ENCODE measurements at places on chromosomes 5 and 9.
A peak's percentile ranks its signal among the peaks of the same experiment; 100 is the strongest.

DNA sequence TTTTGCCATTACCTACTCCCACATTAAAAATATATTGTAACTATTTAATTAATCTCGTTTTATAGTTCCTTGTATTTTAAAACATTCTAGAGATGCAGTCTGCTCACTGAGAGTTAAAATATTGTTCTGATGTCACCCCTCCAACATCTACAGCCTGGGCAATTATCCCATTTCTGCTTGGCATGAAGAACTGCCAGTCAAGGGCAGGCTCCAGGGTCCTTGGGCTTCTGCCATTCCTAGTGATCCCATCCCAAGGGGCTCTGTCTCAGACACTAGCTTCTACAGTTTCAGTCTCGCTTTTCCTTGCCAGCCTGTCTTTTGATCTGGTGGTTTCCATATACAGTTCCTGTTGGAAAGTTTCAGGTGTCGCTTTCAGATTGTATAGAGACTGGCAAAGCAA, 287.2 kb downstream of the TMEM232 start:
- no peak for DNase-seq

DNA sequence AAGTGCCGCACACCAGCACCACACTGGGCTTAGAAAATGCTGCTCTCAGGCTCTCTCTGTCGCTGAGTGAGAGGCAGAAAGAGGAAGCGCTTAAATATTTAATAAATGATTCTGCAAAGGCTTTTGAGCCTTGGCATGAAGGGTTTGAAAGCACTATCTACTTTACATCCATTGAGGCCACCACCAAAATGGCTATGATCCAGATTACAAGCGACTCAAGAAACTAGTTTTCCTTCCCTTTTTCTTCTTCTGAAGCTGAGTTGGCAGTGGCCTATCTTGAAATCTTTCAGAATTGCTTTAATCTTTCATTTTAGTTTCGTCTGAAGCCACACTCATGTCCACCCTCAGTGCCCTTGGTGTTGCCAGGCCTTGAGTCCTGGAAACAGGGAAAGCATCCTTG, 59.5 kb downstream of the EBF1 start:
- no peak for DNase-seq

GRCh38 chr5:82312373-82312856, 34.3 kb upstream of the RPS23 start:
- DNase-seq, result peak; percentile 24

GRCh38 chr9:32864971-32865370, 81.6 kb downstream of the TMEM215 start:
- DNase-seq, result no peak

DNA sequence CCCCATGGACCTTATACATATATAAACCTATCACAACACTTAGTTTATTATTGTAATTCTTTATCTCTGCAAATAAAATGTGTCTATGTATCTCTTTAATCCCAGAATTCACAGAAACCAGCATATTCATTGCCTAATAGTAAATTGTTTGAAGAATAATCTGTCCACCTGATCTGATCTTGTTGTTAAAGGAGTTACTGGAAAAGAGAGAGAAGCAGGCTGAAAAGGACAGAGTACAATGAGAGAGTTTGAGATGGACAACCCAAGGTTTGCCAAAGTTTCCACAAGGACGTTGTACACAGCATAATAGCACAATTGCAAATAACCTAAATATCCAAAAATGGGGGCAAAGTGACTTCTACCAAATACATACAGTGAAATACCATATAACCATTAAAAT, 23.8 kb downstream of the PLPP1 start:
- no peak for DNase-seq

DNA sequence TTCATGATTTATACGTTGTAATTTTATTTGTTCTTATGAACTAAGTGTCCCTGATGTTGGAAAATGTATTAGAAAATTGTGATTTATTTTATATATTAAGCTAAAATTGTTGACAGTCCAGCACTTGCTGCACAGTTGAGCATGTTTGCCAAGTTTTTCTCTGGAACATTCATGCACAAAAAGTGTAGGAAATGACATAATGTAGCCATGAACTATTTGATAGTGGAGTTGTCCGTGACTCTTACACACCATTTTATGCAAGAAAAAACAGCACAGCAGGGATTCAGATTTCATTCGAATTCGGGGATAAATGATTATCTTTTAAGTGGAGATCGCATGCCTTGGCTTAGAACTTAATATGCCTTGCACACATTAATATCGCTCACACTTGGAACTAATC, 708.6 kb upstream of the WWC1 start:
- DNase-seq, result no peak

GRCh38 chr9:127776195-127776923, 2.1 kb downstream of the SH2D3C start:
- DNase-seq, result no peak

- DNase-seq, result no peak
These were observed 12.2 kb upstream of the MROH2B start for GRCh38 chr5:41083306-41083705.

DNA sequence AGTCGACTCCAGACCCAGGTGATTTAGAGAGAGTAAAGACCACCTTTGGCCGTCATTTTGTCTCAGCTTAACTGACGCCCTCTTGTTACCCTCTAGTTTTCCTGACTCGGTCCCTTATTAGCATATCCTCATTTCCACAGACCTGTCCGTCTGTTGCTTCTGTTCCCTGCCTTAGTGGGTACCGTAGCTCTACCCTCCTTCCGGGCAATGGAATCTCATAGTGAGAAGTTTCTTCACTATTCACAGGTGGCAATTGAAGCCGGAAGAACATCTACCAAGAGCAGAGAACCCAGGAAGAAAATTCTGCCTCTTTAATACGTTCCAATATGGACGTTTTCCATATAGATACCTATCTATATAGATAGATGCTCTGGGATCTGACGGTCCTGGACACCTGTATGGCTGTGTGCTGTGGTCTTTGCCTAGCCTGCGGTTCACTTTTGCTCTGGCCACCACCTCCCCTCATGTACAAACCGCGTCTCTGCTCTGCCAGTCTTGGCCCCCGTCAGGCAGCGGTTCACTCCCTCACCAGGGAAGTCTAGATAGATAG, 652 bp upstream of the TMEM161B start:
- DNase-seq, result no peak

GRCh38 chr5:31939151-31939550, 235.0 kb downstream of the GOLPH3 start:
- no peak for DNase-seq

DNA sequence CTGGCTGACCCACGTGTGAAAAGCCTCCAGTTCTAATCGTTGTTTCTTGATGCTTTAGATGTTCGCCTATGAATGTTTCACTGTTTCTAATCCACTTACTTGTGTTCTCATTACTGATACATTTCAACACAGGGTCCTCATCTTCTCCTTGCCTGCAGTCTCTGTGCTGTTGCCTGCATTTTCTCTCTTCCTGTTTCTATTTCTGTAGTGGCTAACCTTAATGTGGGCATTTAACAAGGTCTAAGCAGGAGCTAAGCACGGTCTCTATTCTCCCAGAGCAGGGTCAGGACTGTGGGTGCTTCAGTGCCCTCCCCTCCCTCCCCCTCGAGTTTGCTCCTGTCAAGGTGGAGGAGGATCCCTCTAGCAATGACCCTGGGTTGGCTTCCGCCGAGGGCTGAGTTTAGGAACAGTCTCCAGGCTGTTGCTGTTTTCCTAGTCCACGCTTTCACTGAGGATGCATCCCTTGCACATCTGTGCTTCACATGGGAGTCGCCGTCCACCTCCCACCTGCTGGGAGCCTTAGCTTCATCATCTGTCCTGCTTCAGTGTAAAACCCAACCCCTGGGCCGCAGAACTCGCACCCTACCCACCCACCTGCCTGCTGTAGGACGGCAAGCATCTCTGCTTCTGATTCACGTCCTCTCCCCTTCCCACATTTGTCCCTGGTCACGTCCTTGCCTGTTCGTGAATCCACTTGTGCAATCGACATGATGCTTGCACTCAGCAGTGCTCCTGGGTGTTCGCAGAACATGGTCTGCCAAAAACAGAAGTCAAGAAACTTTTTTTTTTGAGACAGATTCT, 2.4 kb upstream of the EXOC3 start:
- peak; percentile 58 for DNase-seq

DNA sequence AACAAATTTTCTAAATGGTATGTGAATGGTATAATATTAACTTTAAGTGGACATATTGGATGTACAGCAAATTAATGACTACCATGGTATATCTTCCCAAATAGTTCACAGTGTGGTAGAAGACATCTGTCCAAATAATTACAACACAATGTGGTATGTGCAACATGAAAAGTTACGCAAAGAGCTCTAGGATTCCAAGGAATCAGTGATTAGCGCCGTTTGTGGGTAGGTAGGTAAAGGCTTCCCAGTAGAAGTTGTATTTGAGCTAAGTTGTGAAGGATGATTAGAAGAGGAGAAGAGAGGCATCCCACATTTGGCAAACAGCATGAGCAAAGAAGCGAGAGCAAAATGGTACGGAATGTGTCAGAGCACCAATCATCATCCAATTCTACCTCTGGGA, 14.3 kb upstream of the KLF9 start:
- DNase-seq, result no peak

DNA sequence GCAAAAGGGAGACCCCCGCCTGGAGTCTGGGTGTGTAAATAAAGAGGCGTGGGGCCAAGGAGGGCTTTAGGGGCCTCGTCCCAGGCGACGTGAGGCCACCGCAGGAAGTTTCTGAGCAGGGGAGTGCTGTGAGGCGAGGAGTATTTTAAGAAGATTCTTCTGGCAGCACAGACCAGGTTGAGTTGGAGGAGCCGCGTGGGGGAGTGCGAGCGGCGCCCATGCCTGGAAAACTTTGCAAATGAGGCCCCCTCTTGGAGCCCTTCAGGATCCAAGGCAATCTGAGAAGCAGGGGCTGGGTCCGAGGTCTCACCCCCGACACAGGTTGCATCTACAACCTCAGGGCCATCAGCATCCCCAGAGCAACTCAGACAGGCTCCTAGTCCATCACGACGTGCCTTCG, 24.3 kb upstream of the CPLX2 start:
- no peak for DNase-seq

GRCh38 chr9:86508208-86508903, 154.1 kb upstream of the TUT7 start:
- DNase-seq, result no peak

GRCh38 chr9:10704720-10705119, 91.9 kb upstream of the PTPRD start:
- DNase-seq, result no peak

GRCh38 chr9:8860086-8860485, 1060.5 kb upstream of the DMAC1 start:
- no peak for DNase-seq

GRCh38 chr5:93461756-93462155, 119.3 kb downstream of the NR2F1-AS1 start:
- no peak for DNase-seq

- no peak for DNase-seq
These were observed 52.1 kb upstream of the CACNA1B start for GRCh38 chr9:137825324-137825989.

DNA sequence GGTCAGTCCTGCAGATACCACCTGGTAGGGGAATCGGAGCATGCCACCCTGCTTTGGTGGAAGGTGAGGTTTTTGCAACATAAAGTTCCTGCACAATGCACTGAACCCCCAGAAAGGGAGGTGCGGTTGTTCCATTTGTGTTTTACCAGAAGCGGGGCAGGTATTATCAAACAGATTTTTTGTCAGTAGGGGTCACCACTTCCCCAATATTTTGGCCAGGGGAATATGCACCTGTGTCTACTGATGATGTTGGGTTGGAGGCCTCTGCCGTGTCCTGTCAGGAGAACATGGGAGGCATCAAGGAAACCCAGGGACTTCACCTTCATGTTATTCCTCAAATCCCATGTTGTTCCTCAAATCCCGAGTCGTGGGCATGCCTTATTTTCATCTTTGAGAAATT, 438.7 kb downstream of the NTRK2 start:
- no peak for DNase-seq

DNA sequence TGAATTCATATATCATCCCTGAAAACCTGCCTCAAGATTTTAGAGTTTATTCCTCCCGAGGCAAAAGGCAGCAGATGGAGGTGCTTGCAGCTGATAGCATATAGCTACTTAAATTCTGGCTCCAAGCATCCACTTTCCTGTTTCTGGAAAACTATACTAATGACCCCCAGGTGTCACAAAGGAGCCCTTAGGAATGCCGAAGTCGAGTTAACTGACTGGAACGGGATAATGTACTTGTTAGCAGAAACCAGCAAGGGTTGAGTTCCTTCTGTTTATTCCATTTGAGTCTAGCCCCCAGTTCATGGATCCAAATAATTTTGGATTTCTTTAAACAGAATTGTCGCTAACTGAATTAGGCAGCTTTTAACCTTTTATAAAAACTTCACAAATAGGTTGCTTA, 44.5 kb downstream of the PTTG1 start:
- no peak for DNase-seq

DNA sequence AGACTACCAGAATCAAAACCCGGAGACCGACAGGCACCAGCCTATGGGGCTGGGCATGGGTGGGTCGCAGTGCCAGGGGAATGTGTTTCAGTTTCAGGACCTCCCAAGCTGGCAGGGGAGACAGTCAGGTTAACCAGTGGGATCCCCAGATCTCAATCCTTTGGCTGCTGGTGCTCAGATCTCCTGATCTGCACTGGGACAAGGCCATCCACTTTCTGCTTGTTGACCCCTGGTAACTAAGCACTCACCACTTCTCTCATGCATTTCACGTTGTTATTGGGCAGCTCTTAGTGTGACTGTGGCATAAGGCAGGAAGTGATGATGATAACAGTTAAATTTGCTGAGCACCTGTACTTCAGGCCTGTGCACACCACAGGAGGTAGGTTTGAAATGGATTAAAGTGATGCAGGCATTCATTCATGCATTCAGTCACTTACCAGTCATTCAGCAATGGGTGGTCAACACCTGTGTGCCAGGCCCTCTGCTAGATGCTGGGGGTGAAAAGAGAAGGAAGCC, 42.1 kb upstream of the STXBP1 start:
- DNase-seq, result no peak

- DNase-seq, result no peak
These were observed 481.4 kb downstream of the RASEF start for GRCh38 chr9:82581516-82581915.

DNA sequence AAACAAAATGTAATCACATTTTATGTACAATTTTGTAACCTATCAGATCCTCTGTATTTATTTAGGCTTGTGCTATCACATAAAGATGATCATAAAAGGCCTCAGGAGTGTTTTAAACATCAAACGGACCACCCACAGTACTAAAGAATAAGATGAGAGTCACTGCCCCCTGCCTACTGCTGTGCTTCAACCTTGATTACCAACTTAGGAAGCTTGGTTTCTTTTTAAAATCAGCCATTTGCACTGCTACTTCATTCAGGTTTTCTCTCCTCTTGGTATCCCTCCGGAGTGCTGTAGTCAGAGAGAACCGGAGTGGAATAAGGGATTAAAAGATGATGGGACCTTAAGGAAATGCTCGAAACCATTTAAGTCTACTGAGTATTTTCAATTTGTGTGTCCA, 6.9 kb downstream of the C7 start:
- no peak for DNase-seq

- no peak for DNase-seq
These were observed 175.4 kb downstream of the MED10 start for GRCh38 chr5:6202968-6203365.

DNA sequence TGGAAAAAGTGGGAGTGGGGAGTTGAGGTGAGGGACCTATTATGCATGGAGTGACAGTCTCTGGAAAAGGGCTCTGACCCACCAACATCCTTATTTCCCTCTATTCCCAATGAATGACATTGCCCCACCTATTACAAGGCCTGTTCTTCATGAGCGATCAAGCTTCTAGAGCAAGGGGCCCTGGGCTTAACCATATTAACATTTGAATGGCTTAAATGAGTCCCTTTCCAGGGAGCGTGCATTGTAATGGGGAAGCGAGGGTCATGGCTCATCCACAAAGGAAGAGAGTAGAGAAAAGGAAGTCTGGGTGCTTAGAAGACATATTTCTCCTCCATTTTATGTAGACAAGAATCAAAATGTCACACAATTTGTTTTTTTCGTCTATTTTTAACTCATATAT, 255.5 kb downstream of the CAAP1 start:
- no peak for DNase-seq

GRCh38 chr5:72295539-72295938, 24.5 kb downstream of the MRPS27 start:
- no peak for DNase-seq
